ENCODE measurements at places on chromosomes 5 and 9. TPM values are rescaled to one million over a fixed set of nuclear protein-coding genes. Genes with fewer than 3 reads are reported as not detected.

Gene ANKRD18B
- total RNA-seq = 3.3 TPM

Gene ZNF169
- 5.9 TPM for total RNA-seq

Gene PCDHB6
- not detected for total RNA-seq

Gene ADRA1B
- total RNA-seq = not detected

Gene BTNL9
- 50.7 TPM for total RNA-seq

Gene IFNA2
- total RNA-seq = not detected

Gene EIF4E1B
- total RNA-seq = not detected

DNA sequence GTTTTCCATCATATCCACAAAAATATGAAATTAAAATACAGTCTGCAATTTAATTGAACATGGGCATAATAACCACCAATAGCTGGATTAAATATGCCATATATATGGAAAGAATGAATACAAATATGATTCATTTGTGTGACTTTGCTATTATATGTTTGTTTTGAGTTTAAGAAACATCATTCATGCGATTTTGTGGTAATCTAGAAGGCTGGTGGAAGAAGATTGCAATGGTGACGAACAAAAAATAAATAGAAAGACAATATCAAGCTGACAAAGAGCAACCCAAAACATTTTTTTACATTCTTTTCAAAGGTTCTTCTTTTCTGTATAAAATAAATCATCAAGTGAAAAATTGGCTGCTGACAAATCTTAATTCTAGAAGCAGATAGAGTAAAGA lies 610.0 kb downstream of the MAT2B start:
- no peak overlapping the region for H3K27ac ChIP-seq
- no peaks in the 10 kb centered on the region for H3K4me1 ChIP-seq
- H3K4me3 ChIP-seq = no peak overlapping the region
- H3K27me3 ChIP-seq = no peaks in the 10 kb centered on the region
- H3K36me3 ChIP-seq = no peaks in the 10 kb centered on the region
- no peak for DNase-seq

GRCh38 chr5:10471677-10472076 lies 30.0 kb downstream of the ROPN1L start:
- H3K4me3 ChIP-seq = no peak overlapping the region
- no peaks in the 10 kb centered on the region for H3K4me1 ChIP-seq
- no peak overlapping the region for H3K27ac ChIP-seq
- H3K36me3 ChIP-seq = no peaks in the 10 kb centered on the region

GRCh38 chr5:159316519-159317383 lies 13.5 kb downstream of the IL12B start:
- H3K4me3 ChIP-seq = no peak overlapping the region
- H3K27ac ChIP-seq = no peak overlapping the region
- DNase-seq = peak; percentile 20
- no peaks in the 10 kb centered on the region for H3K4me1 ChIP-seq
- no peaks in the 10 kb centered on the region for H3K36me3 ChIP-seq

DNA sequence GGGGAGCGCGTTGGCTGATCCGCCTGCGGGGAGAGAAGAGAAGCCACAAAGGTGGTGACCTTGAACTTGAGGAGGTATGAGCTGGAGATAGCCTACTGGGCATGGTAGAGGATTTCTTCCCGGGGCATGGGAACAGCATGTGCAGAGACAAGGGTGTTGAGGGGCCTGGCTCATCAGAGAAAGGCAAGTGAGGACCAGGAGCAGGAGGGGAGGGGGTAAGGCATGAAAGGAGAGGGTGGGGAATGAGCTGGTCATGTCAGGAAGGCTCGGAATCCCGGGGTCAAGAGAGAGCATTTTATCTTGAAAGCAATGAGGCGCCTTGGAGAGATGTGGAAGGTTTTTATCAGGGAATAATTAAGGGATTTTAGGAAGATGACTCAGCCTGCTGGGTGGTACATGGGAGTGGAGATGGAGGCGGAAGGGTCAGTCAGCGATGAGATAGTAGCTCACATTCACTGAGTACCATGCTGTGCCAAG lies 121.1 kb downstream of the LHX2 start:
- DNase-seq = no peak
- H3K27me3 ChIP-seq = peaks cover 3% of the 10 kb centered on the region
- H3K4me3 ChIP-seq = no peak overlapping the region

GRCh38 chr5:126931963-126932660 lies 98.2 kb downstream of the MARCHF3 start:
- H3K4me1 ChIP-seq = no peaks in the 10 kb centered on the region
- no peak for DNase-seq
- no peaks in the 10 kb centered on the region for H3K36me3 ChIP-seq
- H3K27me3 ChIP-seq = no peaks in the 10 kb centered on the region
- no peak overlapping the region for H3K4me3 ChIP-seq

DNA sequence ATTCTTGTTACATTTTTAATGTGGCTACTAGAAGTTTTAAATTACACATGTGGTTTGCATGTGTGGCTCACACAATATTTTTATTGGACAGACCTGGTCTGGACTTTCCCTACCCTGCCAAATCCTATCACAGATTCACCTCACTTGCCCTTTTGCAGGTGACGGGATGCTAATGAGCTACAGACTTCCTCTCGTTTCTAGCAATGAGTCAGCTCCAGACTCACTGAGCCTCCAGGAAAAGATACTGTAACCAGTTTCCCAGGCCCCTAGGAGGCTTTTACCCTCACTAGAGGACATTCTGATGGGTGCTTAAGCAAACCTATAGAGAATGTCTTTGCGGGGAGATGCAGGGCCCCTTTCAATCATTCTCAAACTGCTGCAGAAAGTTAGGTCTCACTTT lies 135.4 kb downstream of the WDR41 start:
- H3K4me3 ChIP-seq = no peak overlapping the region
- no peaks in the 10 kb centered on the region for H3K4me1 ChIP-seq
- no peak for DNase-seq
- H3K36me3 ChIP-seq = no peaks in the 10 kb centered on the region

DNA sequence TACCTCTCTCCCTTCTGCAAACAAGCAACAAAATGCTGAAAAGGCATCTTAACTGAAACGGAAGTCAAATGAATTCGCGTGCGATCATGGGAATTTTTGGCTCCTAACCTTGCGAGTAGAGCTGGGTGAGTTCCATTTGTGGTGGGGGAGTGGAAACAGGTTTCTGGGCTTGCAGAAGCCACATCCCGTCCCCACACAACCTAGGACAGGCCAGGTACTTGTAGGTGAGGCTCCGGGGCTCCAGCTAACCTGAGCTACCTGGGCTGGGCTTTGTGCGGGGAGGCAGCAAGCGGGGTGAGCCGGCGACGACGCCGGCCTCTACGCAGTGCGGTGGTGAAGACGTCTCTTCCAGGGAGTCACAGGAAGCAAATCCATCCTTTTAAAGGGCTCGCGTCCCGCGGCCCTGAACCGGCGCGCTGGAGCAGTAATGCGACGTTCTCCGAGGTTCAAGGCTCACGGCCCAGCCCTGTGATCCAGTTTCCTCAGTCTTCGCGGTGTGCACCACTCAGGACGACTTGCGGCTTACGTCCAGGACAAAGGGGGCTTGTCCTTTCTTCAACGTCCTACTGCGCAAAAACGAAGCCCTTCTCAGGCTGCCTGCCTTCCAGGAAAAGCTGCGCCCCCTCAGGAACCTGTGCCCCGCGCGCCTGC lies 567 bp upstream of the SPIN1 start:
- peak overlapping the region; percentile 59 for H3K4me3 ChIP-seq
- peaks cover under 1% of the 10 kb centered on the region for H3K27me3 ChIP-seq
- DNase-seq = no peak
- H3K36me3 ChIP-seq = no peaks in the 10 kb centered on the region
- peaks cover 7% of the 10 kb centered on the region for H3K4me1 ChIP-seq

DNA sequence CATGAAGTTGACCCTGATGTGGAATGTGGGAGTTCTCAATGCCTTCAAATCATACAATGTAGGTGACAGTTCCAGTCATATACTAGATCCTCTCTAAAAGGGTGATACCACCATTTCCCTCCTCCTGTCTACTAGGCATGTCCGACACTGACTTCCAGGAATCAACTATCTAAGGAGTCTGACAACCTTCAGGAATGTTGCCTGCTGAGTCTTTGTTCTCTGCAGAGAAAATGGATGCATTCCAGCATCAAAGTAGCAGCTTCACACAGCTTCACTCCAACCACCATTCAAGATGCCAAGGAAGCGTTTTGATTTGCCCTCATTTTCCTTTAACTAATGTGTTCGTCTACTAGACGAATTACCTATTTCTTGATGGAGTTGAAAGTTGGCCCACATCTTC lies 530.2 kb downstream of the EBF1 start:
- no peaks in the 10 kb centered on the region for H3K27me3 ChIP-seq
- H3K4me3 ChIP-seq = no peak overlapping the region
- no peak for DNase-seq
- H3K27ac ChIP-seq = no peak overlapping the region
- no peaks in the 10 kb centered on the region for H3K36me3 ChIP-seq
- H3K4me1 ChIP-seq = no peaks in the 10 kb centered on the region

DNA sequence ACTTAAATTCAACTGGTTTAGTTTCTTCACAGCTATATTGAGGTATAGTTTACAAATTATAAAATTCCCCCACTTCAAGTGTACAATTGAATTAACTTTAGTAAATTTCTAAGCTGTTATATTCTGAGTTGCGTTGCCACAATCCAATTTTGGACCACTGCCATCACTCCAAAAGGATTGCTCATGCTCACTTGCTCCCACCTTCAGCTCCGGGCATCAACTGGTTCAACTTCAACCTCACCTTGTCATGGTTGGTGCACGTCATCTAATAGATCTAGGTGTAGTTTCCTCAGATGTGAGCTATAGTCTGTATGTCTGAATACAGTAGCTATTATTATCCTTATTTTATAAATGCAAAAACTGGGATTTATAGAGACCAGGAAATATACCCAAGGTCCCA lies 942.5 kb upstream of the WWC1 start:
- no peak overlapping the region for H3K4me3 ChIP-seq
- H3K36me3 ChIP-seq = no peaks in the 10 kb centered on the region
- H3K4me1 ChIP-seq = no peaks in the 10 kb centered on the region
- DNase-seq = no peak
- no peaks in the 10 kb centered on the region for H3K27me3 ChIP-seq
- H3K27ac ChIP-seq = no peak overlapping the region

Data from K562 (cell line).